Body of pancreas (tissue), 4 donors: ENCODE measurements at places on chromosomes 5 and 9. TPM values are rescaled to one million over a fixed set of nuclear protein-coding genes. Genes with fewer than 3 reads are reported as not detected.

Gene FAM221B
- total RNA-seq: 0.33 TPM

Gene ACSL6
- 2.1 TPM for total RNA-seq

Gene IFNA2
- total RNA-seq: not detected

Gene LEAP2
- total RNA-seq: 3.4 TPM

Gene OR1L6
- not detected for total RNA-seq

Gene MUSK
- not detected for total RNA-seq

Gene IL7R
- total RNA-seq: 13.5 TPM

Gene TMEM215
- total RNA-seq: not detected

Gene DNAJB5
- 5.3 TPM for total RNA-seq

Gene PCDHGA7
- total RNA-seq: 7.6 TPM

Gene MORN5
- not detected for total RNA-seq

Gene TRIM7
- total RNA-seq: 17.9 TPM

Gene GPR151
- total RNA-seq: not detected

Gene PCDHB5
- 10.6 TPM for total RNA-seq

Gene AK8
- 0.26 TPM for total RNA-seq

Gene PAPPA
- total RNA-seq: 1.0 TPM

Gene FOXD4
- not detected for total RNA-seq

Gene UNC13B
- 20.2 TPM for total RNA-seq

Gene CLIC3
- not detected for total RNA-seq

Gene EEIG1
- 41.9 TPM for total RNA-seq

Gene PTPN3
- 19.5 TPM for total RNA-seq

Gene SPAG8
- total RNA-seq: 1.6 TPM

Gene RLN2
- not detected for total RNA-seq

Gene C1QTNF3
- total RNA-seq: 0.99 TPM

Gene MAST4
- total RNA-seq: 17.9 TPM

Gene CCDC152
- not detected for total RNA-seq

Gene IRX1
- total RNA-seq: 0.78 TPM

Gene HRCT1
- 3.4 TPM for total RNA-seq

Gene ITGA2
- 4.0 TPM for total RNA-seq

Gene GARNL3
- total RNA-seq: 23.6 TPM

Gene FIBCD1
- 0.78 TPM for total RNA-seq

Gene LCN1
- total RNA-seq: not detected

Gene DMRT3
- not detected for total RNA-seq
